Islet precursor cell (in vitro differentiated cells): ENCODE measurements at places on chromosomes 7 and 10.
A peak's percentile ranks its signal among the peaks of the same experiment; 100 is the strongest.

GRCh38 chr7:130488392-130489139, 3.3 kb upstream of the MEST start:
- DNase-seq, result no peak

GRCh38 chr7:127396184-127396583, 3.7 kb upstream of the ZNF800 start:
- no peak for DNase-seq

DNA sequence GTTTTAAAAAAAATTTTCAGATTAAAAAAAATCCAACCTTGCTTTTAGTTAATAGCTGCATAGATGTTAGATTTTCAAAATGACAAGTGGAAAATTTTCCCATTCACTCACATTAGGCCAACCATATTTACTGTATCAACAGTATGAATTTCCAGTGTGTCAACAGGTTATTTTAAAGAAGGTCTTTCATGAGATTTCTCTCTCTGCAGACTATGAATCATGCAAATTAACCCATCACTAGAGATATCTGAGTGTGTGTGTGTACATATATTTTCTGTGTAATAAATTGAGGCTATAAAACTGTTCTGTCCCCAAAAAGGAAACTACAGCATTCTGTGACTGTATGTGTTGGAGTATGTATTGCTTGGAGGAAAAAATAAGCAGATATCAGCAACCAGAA, 305.6 kb downstream of the ARL4A start:
- no peak for DNase-seq

- no peak for DNase-seq
Measured at GRCh38 chr10:32377458-32378259, 30.7 kb upstream of the EPC1 start.

- no peak for DNase-seq
Measured at GRCh38 chr10:90204131-90204955, 503.0 kb downstream of the KIF20B start.

DNA sequence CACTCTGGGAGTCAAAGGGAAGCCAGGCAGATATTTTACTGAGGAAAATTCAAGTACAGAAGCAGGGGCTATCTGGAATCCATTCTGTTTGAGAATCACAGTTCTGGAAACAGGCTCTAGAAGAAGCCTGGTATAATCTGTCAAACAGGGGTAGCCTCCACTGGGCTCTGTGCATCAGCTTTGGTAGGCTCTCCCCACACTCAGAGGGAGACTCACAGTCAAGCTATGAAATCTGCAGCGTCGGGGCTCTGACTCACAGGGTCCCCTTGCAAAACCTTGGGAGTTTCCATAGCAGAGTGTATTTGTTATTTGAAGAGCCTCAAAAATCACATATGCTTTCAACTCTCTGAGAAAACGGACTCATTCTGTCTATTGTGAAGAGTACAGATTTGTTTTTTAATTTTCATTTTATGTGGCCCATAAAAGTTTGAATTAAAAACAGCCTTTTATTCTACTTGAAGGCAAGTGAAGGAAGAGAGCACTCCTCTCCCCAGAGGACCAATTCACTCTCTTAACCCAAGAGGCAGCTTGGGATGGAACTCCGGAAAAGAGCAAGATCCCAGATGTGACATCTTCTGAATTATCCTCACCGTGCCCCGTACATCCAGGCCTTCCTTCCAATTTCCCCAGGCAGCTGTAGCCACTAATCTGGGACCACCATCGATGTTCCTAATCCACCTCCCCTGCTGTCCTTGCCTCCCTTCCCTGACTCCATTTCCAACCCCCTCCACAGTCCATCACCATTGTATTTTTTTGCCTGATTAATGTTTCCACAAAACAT, 590.9 kb upstream of the MGMT start:
- peak; percentile 35 for DNase-seq

- DNase-seq, result no peak
Measured at GRCh38 chr7:12655161-12655560, 32.3 kb upstream of the ARL4A start.

- no peak for DNase-seq
Measured at GRCh38 chr7:114426824-114427223, 12.2 kb downstream of the FOXP2 start.

GRCh38 chr7:78055599-78055998, 257.0 kb downstream of the PHTF2 start:
- DNase-seq, result no peak

- no peak for DNase-seq
Measured at GRCh38 chr7:132109769-132110168, 466.5 kb downstream of the PLXNA4 start.

DNA sequence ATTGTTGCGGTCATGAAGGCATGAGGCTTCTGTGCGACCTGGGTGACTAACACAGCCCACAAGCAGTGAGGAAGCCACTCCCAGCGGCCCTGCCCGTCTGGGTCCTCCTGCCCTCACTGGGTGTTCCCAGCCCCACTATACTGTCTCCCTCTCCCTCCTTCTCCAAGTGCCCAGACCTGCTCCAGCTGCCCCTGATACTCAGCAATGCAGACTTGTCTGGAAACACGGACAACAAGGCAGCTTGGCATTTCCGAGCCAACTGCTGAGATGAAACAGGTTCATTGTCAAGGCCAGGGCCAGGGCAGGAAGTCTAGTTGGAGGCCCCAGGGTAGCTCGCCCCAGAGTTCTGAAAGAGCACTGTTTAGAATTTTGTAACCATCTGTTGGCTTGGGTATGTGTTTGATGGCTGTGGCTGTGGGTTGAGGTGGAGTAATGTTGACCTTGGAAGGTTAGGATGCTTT, 95.7 kb downstream of the RBM20 start:
- DNase-seq, result peak; percentile 67

DNA sequence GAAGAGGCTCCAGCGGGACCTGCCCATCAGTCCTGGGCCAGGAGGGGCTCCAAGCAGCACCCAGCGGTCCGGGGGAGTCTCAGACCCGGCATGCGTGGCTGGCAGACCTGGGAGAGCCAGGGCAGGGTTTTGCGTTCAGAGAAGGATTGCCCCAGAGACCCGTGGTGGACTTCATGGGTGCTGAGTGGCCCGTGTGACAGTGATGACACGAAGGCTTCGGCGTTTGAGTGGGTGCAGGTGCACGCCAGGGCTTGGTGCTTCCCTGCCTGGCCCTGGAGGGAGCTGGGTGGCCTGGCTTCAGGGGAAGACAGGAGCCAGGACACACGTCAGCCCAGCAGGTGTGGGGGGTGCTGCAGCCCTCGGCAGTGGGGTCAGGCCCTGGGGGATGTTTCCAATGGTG, 13.9 kb downstream of the ORAI2 start:
- DNase-seq, result peak; percentile 48

DNA sequence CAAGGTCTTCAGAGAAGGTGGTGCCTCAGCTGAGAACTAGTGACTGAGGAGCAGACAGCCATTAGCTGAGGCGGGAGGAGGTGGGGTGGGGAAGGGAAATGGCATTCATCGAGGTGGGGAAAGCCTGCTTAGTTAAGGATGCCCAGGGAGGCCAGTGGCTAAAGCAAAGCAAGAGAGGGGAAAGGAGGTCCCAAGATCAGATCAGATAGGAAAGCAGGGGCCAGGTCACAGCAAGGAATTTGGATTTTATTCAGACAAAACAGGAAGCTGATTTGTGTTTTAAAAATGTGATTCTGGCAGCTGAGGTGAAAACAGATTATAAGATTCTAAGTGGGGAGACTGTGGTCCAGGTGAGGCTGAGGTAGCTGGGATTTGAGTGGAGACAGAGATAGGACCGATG, 45.8 kb downstream of the CNNM1 start:
- DNase-seq, result no peak
